ELR (cell line): ENCODE measurements at places on chromosomes 5 and 9.

GRCh38 chr5:10555277-10555684 lies 8.6 kb upstream of the ANKRD33B start:
- DNase-seq: peak; percentile 99

DNA sequence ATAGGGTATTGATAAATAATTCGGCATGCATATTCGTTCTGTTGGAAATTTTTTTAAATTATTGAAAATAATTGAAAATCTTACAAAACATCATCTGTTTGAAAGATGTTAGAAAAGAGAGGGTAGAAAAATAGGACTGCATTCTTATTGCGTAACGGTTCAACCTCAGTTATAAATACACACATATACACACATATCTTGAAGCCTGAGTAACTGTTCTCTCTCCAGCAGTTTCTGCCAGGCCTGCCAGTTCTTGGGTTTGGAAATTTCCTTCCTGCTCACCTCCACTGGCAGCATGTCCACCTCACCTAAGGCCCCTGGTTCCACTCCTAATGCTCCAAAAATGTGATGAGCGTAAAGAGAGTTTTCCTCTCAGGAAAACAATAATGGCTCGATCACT lies 9.1 kb downstream of the SPATA31E1 start:
- no peak for DNase-seq

DNA sequence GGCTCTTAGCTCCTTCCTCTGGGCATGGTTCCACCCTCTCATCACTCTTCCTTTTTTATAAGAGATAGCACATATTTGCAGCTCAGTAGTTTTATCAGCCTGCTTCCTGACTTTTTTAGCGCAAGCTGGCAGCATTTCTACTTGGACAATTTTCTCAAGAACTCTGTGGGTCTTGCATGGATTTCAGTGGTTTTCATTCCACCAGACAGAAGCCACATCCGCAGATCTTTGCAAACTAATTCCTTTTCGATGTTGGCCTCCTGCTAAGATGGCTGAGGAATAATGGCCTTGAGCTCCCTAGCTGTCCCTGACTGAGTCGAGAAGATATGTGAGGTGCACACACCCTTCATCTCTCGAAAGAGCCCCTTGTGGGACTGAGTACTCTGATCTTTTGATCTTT lies 49.5 kb downstream of the GALNT12 start:
- no peak for DNase-seq

DNA sequence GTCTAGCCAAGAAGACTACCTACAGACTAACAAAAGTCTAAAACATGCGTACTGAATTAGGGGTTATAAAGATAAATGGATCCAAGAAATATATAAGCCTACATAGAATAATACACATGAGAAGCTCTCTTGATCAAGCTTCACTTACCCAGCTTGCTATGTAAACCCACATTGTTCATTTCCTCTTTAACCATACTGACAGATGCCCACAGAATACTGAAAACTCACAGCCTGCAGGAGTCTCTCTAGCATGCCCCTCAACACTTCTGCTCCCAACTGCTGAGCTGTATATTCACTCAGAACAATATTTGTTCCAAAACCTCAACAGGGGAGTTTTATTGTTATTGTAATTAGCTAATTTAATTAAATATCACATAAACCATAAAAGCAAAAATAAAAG lies 52.4 kb downstream of the RFX3 start:
- no peak for DNase-seq

- DNase-seq: peak; percentile 79
Observed at GRCh38 chr9:121698627-121699570, 47.5 kb downstream of the DAB2IP start.

DNA sequence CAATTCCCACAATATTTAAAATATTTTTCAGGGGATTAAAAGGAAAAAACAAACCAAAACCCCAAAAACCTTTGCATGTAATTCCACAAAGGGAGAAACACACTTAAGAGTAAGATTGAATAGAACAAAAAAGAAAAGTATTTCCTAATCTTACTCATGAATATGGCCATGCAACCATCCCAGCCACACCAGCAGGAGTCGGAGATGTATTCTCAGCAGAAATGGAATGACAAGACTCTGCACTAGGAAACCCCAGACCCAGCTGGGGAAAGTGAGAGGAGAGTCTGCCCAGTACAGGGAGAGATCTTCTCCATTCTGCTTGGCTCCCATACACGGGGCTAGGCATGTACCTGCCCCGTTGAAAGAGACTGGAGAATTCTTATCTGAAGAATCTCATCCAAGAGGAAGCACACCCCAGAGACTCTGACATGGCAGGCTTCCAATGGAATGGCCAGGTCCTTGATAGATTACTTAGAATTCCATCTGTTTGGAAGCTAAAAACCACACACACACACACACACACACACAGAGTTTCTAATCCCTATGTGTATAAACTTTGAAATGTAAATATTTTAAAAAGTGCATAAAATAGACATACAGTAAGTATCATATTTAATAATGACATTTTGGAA lies 118.8 kb downstream of the GADD45G start:
- DNase-seq: no peak

- DNase-seq: no peak
Observed at GRCh38 chr5:180600554-180601041, 9.3 kb upstream of the SCGB3A1 start.
